Posterior cingulate gyrus (tissue), 11 donors: ENCODE measurements at places on chromosomes 4 and X.
A peak's percentile ranks its signal among the peaks of the same experiment; 100 is the strongest.

DNA sequence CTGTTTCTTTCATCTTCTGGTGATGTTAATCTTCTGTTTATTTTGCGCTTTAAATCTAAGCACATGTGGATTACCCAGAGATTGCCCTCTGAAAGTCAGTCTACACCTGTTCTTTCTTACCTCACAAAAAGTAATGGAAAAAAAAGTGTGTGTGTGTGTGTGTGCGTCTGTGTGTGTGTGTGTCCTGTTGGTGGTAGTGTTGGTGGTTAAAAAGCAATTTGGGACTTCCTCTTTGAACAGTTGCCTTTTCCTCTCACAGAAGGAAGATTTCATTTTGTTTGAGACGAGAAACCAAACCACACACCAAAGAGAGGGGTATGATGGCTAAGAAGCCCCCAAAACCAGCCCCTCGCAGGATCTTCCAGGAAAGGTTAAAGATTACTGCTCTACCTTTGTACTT lies at the start of gene STAP1:
Gene STAP1 (plus strand): TSS at position 235 of the 400 bp plus-strand sequence. CDS start 83 bp downstream, at position 318.
- no peak for DNase-seq

- no peak for DNase-seq
Measured at GRCh38 chr4:133711817-133712216, 489.8 kb downstream of the PABPC4L start.

GRCh38 chrX:23907498-23908218 lies at the start of the genes APOO and CXorf58:
APOO (minus strand) TSS chrX:23907938; CDS start chrX:23907702, 236 bp downstream.
CXorf58 (plus strand) TSS chrX:23908006; CDS start chrX:23910303, 2,297 bp downstream.
- peak; percentile 89 for DNase-seq

DNA sequence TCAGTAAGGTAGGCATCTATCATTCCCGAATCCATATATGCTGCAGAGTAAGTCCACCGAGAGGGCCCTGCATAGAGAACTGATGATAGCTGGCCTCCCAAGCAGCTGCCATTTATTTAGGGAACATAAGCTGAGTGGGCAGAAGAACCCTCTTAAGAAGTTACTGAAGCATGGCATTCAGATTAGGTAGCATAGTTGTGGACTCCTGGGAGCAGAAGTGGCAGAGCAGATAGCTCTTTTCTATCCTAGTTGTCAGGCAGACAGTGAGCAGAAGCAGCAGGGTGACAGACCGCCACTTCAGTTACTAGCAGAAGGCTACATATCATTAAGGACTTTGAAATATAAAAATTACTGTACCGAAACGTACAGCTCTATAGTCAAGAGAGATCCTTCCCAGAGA lies 454.7 kb downstream of the PPP4R3C start:
- DNase-seq = no peak

DNA sequence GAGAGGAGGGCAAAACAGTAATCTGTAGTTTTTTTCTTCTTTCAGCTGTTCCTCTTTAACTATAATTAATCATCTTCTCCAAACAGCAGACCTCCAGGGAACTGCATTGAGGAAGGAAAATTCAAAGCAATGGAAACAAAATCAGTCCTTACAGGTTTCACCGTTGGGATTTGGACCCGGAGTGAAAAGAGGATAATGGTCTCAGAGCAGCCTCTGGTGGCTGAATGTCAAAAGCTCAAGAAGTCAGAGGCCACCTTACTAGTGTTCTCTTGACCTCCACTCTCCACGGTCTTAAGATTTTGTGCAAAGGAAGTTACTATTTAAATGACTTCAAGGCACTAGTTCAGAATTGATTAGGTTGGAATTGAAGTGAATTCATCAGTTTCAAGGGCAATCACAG lies 16.0 kb upstream of the MID1 start:
- no peak for DNase-seq

GRCh38 chr4:126137782-126138170 lies 823.0 kb downstream of the FAT4 start:
- DNase-seq = no peak

DNA sequence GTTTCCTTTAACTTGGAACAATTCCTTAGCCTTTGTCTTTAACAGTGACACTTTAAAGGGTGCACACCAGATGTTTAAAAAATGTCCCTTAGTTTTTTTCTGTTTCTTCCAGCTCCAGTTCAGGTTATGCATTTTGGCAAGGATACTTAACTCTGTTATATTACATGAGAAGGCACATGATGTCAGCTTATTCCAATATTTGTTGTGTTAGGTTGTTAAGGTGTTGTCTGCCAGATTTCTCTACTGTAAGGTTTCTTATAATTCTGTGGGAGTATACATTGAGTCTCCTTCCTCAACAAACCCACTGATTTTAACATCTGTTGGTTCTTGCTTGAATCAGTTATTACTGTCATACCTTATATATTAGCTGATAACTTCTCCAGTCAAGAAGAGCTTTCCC lies 33.3 kb downstream of the REST start:
- DNase-seq = no peak
